ENCODE measurements at places on chromosomes 3 and 15.

DNA sequence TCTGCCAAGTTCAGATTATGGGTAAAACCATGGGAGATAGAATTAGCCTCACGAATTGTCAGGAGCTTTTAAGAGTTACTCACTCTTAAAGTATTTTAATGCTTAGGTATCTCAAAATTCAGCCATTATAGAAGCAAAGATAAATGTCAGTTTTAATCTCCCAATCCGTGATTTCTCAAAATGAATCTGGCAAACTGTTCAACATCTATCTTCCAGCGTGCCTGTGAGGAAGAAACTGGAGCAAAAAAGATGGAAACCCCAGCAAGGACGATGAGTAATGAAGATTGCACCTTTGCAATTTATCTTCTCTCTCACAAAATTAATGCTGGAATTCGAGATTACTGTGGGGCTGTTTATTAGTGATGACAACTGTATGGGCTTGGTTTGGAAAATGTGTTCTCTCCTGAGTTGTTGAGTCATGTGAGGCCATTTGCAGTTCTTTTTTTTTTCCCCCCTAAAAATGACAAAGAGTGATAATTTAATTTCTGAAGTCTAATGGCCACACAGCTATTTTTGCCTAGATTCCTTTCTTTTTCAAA is 70.5 kb downstream of the PYDC2 start:
- no peak for DNase-seq

DNA sequence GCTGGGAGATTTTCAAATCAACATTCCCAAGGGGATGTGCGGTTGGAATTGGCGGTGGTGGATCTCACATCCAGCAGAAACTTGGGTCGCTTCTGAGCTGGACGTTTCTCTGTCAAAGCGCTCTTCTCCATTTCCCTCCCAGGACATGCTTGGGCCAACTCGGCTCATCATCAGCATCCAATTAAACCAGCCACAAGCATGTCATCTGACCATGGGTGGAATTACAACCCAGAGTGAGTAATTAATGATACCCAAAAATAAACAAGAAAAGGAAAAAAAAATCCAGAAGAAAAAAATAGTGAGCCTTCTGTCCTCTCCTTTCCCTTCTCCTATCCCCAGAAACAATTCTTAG is 111.2 kb downstream of the XXYLT1 start:
- DNase-seq: no peak

DNA sequence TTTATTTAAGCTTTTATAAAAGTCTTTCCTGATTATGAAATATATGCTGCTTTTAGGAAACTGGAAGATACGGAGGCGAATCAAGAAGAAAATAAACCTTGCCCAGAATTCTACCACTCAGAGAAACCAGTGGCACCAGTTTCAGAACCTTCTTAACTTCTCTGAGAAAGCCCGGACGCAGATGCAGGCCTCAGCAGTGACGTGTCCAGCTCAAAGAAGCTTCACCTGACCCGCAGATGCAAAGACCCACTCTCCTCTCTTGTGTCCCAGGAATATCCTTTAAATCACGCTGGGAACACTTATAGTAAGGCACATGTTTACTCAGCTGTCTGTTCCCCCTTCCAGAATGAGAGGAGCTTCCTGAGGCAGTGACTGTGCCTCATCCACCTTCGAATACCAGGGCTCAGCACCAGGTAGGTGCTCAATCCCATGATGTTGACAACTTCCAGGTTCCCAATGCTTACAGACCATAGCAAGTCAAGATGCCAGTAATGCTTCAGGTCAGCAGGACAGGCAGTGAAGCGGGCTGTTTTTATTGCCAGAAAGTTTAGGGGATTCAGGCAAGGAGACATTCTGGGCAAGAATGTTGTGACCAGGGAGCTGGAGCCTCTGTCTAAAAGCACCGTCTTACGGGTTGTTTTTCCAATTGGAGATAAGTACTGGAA is 39.9 kb upstream of the LDHAL6B start:
- no peak for DNase-seq

DNA sequence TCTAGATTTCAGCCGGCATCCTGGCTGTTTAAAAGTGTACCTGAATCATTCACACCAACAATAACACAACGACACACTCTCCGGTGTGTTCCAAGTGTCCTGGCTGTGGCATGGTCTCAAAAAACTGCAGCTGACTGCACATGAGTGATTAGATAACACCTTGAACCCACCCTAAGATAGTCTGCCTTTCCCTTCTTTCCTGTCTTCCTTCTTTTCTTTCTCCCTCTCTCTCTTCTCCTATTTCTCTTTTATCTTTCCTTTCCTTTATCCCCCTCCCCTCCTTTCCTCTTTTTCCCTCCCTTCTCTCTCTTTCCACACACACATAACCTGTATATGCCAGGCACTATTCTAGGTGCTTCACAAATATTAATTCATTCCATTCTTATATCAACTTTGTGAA is 1.2 kb upstream of the FAH start:
- no peak for DNase-seq

DNA sequence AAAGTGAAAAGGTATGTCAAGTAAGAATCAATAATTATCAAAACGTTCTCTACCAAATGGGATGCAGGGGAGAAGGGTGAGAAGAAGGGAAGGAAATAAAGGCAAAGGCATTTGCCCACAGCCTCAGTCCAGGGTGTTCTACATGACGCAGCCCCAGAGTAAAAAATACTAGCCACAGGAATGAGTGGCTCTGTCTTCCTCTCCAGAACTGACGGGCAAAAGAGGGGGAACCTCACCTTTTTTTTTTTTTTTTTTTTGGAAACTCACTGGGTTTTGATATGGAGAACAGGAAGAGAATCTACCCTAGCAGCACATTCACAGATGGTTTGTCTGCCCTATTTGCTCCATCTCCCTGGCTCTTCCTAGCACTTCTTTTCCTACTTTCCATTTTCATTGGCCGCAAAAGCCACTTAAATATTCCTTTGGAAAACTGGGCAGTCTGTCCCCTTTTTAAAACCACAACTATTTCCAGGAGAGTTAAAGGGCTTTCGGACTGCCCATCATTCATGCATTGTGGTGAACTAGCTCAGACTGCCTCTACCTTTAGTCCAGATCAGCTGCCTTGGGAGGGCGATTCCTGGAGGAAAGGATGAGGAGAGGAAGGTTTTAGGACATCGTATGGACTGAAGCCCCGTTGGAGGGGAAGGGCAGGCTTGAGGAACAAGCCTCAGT is 28.2 kb downstream of the B3GNT5 start:
- DNase-seq: no peak

DNA sequence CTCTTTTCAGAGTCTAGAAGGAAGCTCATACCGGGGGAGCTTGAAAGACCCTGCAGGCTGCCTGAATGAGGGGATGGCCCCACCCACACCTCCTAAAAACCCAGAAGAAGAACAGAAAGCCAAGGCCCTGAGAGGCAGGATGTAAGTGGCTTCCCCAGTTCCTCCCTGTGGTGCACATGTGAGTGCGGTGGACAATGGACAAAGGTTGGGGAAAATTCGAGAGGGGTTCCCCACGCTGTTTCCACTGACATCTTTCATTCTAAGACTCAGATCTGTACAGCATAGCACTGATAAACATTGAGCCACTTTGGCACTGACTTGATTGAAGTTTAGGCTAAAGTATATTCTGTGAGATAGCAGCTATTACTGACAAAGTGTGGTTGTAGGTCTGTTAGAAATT is 79.5 kb upstream of the UMPS start:
- DNase-seq: no peak

DNA sequence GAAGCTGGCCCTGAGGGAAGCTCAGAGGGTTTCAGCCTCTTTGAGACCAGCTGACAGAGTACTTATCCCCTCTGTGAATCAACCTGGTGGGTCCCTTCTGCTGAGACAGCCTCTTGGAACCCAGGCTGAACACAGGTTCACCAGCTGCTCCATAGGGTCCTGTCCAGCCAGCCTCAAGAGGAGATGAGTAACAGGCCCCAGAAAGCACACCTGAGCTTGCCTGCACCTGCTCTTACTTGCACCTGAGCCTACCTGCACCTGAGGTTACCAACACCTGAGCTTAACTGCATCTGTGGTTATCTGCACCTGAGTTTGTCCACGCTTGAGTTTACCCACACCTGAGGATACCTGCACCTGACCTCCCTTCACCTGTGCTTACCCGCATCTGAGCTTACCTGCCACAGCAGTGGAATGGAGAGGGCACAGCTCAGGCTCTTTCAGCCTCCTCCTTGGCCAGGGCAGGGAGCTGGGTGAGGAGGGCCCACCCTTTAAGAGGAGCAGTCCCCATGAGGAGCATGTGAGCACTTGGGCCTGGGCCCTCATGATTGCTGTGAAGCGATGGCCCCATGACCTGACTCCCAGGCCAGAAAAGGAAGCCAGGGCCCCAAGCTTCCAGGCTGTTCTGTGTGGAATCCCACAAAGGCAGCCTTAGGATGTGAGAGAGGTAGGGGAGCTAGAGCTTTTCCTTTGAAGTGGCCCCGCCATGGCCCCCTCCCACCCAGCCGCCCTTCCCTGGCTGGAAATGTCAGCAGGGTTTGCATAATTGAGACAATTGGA is at the start of gene TRPM1:
Gene TRPM1 (minus strand): TSS at position 464 of the 777 bp plus-strand sequence. CDS start 20,370 bp downstream, outside the sequence.
- no peak for DNase-seq
